ENCODE measurements at places on chromosomes 2 and 18.
A peak's percentile ranks its signal among the peaks of the same experiment; 100 is the strongest.

DNA sequence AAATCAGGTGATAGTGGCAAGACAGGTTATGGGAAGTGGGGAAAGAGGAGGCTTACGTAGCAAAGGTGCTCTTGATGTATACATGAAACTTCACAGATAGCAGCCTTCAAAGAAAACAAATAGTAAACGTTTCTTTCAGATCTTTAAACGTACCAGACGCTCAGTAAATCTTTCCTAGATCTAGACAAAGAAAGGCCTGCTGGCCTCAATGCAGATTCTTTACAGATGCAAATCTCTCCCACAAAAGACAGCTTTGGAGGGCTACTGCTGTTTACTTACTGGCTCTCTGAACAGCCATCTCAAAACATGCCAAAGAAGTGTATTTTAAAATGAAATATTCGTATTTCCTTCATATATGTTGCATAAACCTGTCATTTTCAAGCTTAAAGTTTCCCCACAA is 1279.9 kb upstream of the NRXN1 start:
- no peak for DNase-seq

GRCh38 chr2:144256996-144257707 is 262.8 kb downstream of the ZEB2 start:
- no peak for DNase-seq

GRCh38 chr2:224523626-224524577 is 61.3 kb downstream of the CUL3 start:
- DNase-seq, result no peak

- no peak for DNase-seq
Observed at GRCh38 chr18:30457156-30457555, 585.4 kb downstream of the DSC3 start.

GRCh38 chr2:203105996-203106395 is 91.3 kb downstream of the NBEAL1 start:
- DNase-seq, result no peak

- no peak for DNase-seq
Observed at GRCh38 chr2:105081006-105081601, 43.2 kb downstream of the MRPS9 start.

- no peak for DNase-seq
Observed at GRCh38 chr2:36499128-36499820, 98.7 kb downstream of the FEZ2 start.

DNA sequence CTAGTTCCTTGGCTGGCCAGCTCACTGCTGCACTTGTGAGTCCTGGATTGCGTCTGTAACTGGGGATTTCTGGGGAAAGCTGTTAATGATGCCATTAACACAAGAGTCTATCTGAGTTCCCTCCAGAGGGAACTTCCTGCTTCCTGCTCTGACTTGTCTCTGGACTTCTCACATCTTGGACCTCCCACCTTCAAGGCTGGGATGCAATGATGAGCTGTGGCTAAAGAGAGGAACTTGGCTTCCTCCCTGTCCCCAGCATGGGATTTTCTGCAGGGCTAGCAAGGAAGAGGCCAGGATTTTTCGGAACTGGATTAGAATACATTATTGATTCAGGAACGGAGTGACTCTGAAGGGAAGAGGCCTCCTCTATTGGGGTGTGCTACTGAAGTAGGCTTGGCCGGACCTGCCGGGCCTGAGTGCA is 155.5 kb downstream of the CLIP4 start:
- no peak for DNase-seq

- no peak for DNase-seq
Observed at GRCh38 chr2:109368798-109369197, 239.8 kb downstream of the SH3RF3 start.

- DNase-seq, result no peak
Observed at GRCh38 chr2:4475618-4476017, 772.2 kb downstream of the DCDC2C start.

- no peak for DNase-seq
Observed at GRCh38 chr2:190465060-190465459, 56.9 kb downstream of the MFSD6 start.

GRCh38 chr2:36170805-36171204 is 184.8 kb upstream of the CRIM1 start:
- DNase-seq, result no peak

- DNase-seq, result no peak
Observed at GRCh38 chr2:239152239-239152915, 248.4 kb downstream of the HDAC4 start.

DNA sequence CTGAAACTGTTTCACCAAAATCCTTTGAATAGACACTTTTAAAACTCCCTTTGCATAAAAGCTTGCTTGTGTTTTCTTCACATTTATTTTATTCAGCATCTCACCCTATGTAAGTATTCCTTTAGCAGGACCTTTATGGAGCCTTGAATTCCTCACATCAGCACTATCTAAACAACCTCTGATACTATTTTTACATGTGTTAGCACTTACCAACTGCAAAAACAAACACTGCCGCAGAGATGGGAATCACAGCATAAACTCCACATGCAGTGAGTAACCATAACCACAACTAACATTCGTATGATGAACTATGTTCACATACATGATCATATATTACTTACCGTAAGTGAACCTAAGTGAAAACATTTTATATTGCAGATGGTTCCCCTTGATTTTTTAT is 15.4 kb downstream of the FBXO15 start:
- no peak for DNase-seq

- DNase-seq, result no peak
Observed at GRCh38 chr18:64807560-64807959, 658.7 kb upstream of the LINC00305 start.

GRCh38 chr2:56107502-56108220 is 76.1 kb upstream of the CCDC85A start:
- DNase-seq, result no peak

DNA sequence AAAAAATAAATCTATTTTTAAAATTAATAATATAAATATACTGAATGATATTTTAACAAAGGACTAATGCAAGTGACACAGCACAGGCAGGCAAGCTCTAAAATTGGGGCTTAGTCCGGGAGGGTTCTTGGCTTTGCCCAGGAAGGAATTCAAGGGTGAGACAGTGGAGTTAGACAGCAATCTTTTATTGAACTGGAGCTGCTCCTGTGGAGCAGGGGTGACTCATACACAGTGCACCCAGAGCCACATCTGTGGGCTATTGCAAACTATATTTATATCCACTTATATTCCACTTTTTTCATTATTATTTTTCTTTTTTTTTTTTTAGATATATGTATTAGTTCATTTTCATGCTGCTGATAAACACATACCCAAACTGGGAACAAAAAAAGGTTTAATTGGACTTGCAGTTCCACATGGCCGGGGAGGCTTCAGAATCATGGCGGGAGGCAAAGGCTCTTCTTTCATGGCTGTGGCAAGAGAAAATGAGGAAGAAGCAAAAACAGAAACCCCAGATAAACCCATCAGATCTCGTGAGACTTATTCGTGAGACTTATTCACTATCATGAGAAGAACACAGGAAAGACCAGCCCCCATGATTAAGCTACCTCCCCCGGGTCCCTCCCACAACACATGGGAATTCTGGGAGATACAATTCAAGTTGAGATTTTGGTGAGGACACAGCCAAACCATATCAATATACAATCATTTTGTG is 437.1 kb downstream of the BCL11A start:
- DNase-seq, result no peak

DNA sequence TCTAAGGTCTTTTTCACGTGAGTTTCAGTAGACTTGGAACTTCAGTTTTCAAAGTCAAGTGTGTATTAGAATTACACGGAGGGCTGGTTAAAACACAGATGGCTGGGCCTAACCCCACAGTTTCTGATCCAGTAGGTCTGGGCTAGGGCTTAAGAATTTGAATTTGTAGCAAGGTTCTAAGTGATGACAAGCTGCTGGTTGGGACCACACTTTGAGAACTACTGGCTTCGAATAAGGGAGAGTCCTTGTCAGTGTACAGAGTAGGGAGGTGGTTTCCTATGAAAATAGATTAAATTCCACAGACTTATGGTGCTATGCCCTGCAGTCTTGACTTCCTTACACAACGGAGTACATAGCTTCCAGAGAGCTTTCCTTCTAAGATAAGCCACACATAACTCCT is 4.5 kb downstream of the RHOB start:
- DNase-seq, result no peak

DNA sequence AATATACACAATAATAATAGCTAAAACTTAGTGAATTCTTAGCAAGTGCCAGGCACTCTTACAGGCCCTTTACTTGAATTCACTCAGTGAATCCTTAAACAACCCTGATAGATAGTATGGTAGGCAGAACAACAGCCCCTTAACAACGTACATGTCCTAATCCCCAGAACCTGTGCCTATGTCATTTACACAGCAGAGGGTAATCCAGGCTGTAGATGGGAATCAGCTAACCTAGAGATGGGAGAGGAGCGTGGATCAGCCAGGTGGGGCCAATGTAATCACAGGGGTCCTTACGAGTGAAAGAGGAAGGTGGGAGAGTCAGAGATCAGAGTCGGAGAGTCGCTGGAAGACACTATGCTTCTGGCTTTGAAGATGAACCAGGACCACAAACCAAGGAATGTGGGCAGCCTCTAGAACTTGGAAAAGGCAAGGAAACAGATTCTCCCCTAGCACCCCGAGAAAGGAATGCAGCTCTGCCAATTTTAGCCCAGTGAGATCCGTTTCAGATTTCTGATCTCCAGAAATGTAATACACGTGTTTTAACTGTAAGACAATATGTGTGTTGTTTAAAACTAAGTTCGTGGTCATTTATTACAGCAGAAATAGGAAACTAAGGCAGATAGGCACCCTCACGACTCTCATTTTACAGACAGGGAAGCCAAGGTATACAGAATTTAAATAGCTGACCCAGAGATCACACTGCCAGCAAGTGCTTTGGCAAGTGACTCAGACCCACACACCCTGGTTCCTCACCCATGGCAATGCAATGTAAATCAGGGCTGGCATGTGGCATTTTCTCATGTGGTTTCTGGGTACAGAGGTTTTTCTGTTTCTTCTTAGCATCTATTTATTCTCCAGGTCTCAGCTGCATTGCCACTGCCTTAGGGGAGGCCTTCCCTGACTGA is 68.9 kb downstream of the DOCK10 start:
- no peak for DNase-seq

- DNase-seq, result no peak
Observed at GRCh38 chr2:8805278-8806210, 31.9 kb downstream of the KIDINS220 start.

GRCh38 chr2:36554531-36554930 is 43.4 kb downstream of the FEZ2 start:
- DNase-seq, result no peak

GRCh38 chr18:58302811-58303210 is 258.8 kb downstream of the NEDD4L start:
- DNase-seq, result no peak

DNA sequence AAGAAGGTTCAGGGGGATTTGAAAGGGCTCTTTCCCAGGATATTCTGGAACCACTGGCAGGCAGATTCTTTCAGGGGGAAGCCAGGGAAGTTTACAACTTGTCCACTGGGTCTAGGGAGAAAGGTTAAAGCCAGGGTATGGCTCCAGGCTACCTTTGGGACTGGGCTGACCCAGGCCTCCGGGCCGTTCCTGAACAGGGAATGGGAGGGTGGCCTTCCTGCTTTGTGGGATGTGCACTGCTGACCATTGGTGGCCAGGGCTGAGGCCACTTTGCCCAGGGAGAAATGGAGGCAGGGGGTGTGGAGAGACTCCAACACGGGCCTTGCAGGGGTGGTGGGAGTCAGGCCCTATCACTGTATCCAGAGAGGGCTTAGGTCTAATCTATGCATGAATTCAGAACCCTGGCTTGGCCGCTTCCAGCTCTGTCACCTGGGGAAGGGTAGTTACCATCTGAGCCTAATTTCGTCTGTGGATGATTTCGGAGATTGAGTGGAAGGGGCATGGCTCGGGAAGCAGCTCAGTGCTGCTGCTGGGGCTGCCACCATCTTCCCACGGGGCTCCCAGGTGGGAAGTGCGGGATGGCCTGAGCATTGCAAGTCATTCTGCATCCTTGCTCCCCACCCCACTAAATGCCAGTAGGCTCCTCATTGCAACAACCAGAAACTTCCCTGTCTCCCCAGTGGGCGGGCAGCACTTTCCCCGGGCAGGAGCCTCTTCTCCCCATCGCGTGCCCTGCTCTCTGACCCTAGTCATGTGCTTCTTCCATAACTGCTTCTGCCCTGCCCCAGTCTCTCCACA is 57.1 kb upstream of the OTOF start:
- no peak for DNase-seq

DNA sequence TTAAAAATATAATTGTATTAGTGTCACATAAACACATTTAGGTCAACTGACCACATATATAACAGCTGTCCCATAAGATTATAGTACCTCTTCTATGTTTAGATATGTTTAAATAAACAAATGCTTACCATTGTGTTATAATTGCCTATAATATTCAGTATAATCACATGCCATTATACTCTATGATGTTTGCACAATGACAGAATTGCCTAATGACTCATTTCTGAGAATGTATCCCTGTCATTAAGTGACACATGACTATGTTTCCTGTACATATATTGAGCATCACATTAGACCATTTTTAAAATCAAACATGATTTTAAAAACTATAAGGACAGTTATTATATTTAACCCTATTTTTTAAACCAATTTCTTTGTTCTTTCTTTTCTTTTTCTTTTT is 89.8 kb downstream of the HS6ST1 start:
- DNase-seq, result peak; percentile 46

DNA sequence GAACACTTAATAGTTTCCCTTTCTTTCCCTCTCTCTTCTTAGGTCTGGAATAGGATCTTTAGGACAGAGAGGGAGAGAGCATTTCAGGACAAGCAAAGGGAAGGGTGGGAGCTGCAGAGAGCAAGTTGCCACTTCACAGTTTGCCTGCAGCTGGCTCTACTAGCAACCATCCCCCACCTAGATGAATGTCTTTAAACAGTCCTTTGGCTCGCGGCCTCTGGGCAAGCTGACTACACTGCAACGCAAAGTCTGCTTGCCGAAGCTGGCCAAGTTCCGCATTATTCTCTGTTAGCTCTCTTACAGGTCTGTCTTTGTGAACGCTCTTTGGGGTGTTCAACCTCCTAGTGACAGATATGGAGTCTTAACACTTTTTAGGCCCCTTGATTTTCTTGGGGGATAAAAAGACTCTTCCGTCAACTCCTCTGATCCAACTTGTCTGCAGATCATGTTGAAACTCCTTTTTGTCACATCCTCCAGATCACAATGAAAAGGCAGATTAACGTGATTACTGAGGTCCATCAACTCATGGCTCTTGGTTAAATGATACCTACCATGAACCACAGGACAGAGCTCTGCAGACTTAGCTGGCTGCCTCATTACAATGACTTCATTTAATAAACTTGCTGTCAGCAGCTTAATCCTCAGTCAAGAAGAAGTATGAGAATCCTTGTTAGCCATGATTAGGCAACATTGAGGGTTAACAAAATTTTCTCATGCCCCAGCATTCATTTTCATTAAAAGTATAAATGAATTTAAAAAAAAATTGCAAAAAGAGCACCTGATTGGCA is 74.6 kb downstream of the SLC4A3 start:
- DNase-seq, result no peak

- no peak for DNase-seq
Observed at GRCh38 chr2:233009661-233010060, 3.4 kb downstream of the NGEF start.

Data from AML-193 (cell line).